ENCODE measurements at places on chromosomes 2 and 18. TPM values are rescaled to one million over a fixed set of nuclear protein-coding genes. Genes with fewer than 3 reads are reported as not detected.

The CYRIA gene
- total RNA-seq: 15.3 TPM

DNA sequence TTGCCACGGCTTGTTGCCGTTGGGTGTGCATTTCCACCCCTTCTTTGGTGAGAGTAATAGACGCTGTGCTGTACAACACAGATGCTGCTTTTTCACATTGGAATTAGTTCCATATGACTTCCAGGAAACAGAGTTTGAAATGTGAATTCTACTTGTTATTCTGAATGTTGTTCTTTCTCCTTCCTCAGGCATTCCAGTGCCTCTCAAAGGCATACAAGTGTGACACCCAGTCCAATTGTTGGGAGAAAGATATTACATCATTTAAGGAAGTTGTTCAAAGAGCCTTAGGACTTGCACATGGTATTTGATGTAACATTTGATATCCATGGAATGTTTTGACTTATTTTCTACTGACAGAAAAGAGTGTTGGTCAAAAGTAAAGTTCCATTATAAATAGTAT lies 134.4 kb upstream of the LTBP1 start:
- H3K4me1 ChIP-seq: no peaks in the 10 kb centered on the region
- H3K27ac ChIP-seq: no peak overlapping the region
- DNase-seq: no peak
- no peaks in the 10 kb centered on the region for H3K27me3 ChIP-seq
- H3K36me3 ChIP-seq: no peaks in the 10 kb centered on the region
- no peak overlapping the region for H3K4me3 ChIP-seq

GRCh38 chr18:21242780-21243401 lies 859 bp downstream of the GREB1L start:
- H3K4me1 ChIP-seq: peaks cover 22% of the 10 kb centered on the region
- H3K36me3 ChIP-seq: no peaks in the 10 kb centered on the region
- DNase-seq: no peak
- no peak overlapping the region for H3K27ac ChIP-seq
- peaks cover 15% of the 10 kb centered on the region for H3K27me3 ChIP-seq
- peak overlapping the region; percentile 66 for H3K4me3 ChIP-seq

- no peak overlapping the region for H3K4me3 ChIP-seq
- no peak overlapping the region for H3K27ac ChIP-seq
- H3K4me1 ChIP-seq: no peaks in the 10 kb centered on the region
- no peaks in the 10 kb centered on the region for H3K36me3 ChIP-seq
These were observed 53.5 kb downstream of the COLEC12 start for GRCh38 chr18:446941-447560.

DNA sequence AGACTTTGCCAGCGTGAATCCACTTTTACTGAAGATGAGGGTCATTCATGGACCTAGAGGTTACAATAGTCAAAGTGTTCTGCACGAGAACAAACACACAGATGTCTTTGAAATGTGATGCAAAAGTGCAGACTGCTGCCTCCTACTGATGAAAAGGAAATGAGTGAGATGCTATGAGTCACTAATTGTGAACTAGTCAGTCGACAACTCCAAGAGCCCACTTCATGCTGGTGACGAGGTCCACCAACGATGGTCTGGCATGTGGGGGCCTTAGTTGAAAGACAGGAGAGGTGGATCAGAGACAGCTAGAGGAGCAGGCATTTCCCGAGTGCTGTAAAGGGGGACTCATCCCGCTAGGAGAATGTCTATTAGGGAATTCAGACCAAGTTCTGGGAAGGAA lies 17.1 kb upstream of the ZNF236 start:
- no peak for DNase-seq
- no peak overlapping the region for H3K4me3 ChIP-seq
- H3K4me1 ChIP-seq: peaks cover 15% of the 10 kb centered on the region
- H3K27me3 ChIP-seq: no peaks in the 10 kb centered on the region
- H3K27ac ChIP-seq: no peak overlapping the region
- H3K36me3 ChIP-seq: no peaks in the 10 kb centered on the region
